ENCODE measurements at places on chromosomes 3 and 15.

DNA sequence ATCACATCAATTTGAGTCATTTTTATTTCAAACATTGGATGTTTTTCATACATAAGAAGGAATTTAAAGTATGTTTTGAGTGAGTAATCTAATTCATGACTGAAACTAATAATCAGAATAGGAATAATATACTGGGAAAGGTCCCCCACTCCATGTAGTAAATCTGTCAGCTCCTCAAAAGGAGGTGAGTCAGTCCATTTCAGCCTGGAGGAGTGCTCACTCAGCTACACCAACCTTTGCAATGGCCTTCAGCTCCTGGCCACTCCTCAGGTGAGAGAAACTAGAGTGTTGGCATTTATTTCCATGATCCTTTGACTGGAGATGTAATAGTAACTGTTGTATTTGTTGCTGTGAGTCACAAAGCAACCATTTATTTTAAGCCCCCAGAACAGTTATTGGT lies 744.9 kb upstream of the ARRDC4 start:
- DNase-seq = no peak

- no peak for DNase-seq
These were observed 37.2 kb downstream of the DET1 start for GRCh38 chr15:88509321-88509720.

DNA sequence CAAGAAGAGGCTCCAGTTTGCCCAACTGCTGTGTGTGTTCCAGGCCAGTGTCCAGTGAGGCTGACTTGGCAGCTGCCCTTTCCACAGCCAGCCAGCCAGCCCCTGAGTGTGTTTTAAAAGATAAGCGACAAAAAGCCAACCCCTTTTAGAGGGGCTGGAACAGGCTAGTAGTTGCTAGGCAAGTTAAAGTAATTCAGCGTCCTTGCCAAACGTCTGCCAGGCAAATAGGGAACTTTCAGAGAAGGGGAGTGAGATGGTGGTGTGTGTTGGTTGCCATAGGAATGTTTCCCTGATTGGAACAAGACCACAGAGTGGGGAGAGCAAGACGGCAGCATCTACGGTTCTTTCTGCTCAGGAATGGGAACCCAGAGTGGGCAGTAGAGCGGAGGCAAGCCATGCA lies 86.3 kb downstream of the TMEM108 start:
- DNase-seq = no peak

GRCh38 chr3:169493521-169494141 lies 169.9 kb downstream of the MECOM start:
- DNase-seq = no peak

- no peak for DNase-seq
These were observed 40.8 kb downstream of the NUP210 start for GRCh38 chr3:13379201-13379830.

GRCh38 chr3:3196148-3196861 lies 16.8 kb upstream of the CRBN start:
- DNase-seq = peak; percentile 45

DNA sequence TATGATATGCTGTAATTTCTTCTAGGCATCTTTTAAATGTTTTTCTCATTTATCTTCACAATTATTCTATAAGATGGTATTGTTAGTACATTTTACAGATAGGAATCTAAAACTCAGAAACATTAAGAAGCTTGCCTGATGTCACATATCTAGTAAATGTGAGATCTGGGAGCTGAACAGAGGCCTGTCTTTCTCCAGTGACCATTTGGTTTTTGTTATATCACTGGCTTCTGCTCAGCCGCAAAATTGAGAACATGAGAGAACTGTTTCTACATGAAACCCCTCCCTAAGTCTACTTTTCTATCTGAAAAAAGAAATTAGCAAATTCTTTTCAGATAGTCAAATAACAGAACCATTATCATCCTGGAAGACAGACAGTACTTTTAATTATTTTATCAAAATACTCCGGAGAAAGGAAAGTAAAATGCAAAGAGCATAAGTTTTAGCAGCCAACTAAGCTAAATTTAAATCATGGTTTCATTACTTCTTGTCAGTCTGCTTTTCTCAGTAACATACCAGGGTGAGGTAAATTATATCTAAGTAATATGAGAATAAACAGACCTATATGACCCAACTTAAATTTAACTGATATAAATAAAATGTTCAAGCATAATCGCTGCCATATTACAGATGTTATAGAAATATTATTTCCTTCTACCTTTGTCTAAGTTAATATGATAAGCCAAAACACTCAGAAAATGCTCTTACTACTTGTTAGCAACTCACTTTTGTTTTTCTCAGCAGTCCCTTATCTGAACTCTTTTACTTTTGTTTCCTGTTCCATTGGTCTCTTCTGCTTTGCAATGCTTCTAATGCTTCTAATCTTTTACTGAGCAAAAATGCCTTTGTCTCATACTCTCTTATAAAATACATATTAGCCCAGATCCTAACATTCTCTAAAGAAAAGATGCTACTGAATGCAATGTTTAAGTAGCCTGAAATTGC lies 68.0 kb upstream of the MBNL1 start:
- DNase-seq = no peak

DNA sequence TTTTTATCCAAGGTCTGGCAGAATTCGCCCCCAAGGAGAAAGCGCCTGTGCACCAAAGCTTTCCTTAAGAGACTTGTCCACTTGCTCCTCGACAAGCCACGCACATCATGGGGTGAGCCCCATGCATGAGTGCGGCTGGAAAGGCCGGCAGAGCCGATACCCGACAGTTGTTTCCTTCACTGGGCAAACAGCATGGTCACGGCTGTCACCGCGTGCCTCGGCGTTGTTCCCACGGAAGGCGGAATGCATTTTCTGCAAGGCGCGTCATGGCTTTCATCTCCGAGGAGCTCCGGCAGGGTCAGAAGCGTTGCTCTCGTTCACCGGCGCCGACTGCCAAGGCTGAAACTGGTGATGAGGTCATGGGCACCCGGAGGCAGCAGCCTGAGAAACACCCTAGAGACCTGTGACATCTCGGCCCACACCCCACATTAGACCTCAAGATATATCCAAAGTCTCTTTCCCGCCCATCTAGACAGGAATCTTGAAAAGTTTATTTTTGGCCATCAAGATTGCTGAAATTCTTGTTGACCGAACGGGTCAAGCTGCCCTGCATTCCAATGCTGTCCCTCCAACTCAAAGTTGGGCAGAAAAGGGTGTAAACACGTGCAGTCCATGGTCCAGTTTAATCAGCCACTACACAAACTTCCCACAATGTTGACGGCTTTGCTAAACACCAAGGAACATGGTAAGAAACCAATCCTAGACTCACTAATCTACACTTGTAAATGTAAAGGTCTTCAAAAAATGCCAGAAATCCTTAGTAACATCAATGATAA lies 604 bp upstream of the TJP1 start:
- DNase-seq = no peak

GRCh38 chr3:110519071-110519470 lies 552.5 kb upstream of the NECTIN3 start:
- DNase-seq = no peak

DNA sequence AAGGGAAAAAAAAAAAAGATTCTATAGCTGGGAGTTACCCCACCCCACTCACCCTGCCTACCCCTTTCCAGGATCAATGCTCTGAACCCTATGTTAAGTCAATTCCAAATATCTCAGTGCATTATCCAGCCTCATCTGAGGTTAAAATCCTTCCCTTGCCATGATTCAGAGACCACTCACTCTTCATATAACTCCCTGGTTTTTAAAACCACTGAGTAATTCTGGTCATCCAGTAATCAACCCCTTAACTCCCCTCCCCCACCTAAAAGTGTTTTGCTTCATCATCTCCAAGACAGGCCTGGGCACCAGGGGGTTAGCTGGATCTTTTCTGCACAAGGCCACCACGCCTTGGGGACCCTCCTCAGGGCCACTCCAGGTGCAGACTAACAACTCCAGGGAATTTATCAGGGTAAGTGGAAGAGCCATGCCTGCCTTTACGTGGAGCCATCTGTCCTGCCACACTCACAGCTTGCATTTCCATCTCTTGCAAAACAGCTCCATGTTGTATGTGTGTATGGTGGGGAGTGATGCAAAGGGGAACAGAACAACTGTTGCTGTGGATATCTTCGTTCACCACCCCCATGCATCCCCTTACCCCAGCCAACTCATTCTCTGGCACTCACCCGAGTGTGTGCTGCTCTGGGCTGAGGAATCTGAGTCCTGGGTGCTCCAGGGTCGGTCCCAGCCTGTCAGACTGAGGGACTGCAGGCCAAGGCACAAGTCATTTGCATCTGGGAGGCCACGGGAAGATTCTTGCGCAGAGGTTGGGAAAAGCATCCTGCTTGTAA lies 30.7 kb upstream of the RPS17 start:
- no peak for DNase-seq

GRCh38 chr3:24004171-24004938 lies 59.3 kb downstream of the NR1D2 start:
- DNase-seq = no peak

DNA sequence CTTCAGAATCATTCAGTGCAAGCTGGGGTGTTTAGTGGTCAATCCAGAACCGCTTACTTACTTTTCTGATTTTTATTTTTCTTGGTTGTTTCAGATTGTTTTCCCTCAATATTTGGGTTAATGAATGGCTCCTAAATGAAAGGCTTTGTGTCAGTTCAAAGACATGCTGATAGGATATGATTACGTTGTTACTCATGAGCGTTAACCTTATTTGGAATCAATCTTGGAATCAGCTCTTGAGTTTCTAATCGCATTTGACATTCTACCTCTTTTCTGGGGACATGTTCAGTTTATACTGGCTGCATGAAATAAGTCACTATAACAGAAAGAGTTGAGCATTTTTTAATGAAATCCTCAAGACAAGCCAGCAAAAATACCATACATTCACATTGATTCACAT lies 50.2 kb downstream of the ATP11B start:
- DNase-seq = no peak
